ENCODE measurements at places on chromosomes 16 and 17.

GRCh38 chr16:23907903-23908302 lies 72.1 kb downstream of the PRKCB start:
- DNase-seq, result no peak

DNA sequence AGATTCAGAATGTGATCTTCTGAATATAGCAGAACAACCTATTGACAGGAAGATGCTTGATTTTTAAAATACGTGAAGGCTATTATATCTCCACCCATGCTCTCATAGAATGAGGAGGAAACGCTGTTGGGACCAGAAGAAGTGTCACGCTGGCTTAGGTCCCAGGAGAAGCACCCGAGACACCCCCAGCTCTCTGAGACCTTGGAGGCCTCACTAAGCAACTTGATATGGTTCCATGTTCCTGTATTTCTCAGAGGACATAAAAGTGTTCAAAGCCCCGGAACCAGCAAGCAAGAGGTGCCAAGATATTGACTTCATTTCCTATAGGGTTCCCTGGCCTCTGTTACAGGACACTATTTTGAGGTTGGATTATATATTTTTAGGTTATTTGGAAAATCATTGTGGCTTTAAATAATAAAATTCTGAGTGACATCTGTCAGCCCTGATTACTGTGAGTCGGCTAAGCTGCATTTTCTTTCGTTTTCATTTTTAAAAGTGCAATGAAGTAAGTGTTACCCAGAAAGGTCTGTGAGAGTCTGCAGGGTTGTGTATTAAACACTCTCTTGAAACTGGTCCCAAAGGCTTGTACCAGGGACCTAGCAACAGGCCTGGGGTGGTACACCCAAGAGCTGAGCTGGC lies 400.0 kb downstream of the SOX9 start:
- no peak for DNase-seq

DNA sequence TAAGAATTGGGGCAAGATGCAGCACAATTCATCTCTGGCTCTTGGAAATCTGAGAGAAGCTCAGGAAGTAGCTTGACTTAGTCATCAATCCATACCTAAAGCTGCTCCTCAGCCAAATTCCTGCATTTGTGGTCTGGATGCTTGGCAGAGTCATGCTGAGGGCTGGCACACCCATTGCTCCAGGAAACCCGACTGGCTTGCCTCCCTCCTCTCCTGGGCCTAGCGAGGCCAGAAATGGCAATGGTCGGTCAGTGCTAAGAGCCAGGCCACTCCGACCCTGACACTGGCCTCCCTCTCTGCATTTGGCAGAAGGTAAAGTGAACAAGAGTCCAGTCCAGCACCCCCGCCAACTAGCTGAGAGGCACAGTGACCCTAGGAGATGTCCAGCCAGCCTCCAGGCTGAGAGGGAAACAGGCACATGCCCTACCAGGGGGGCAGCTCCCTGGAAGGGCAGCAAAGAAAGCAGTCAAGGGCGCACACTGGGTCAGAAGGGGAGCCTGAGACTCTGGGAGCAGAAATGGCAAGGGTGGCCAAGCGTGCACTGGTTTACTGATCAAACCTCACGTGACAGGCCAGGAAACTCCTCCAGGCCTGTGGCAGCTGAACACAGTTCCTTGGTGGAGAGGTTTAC lies 10.0 kb downstream of the POLDIP2 start:
- no peak for DNase-seq

DNA sequence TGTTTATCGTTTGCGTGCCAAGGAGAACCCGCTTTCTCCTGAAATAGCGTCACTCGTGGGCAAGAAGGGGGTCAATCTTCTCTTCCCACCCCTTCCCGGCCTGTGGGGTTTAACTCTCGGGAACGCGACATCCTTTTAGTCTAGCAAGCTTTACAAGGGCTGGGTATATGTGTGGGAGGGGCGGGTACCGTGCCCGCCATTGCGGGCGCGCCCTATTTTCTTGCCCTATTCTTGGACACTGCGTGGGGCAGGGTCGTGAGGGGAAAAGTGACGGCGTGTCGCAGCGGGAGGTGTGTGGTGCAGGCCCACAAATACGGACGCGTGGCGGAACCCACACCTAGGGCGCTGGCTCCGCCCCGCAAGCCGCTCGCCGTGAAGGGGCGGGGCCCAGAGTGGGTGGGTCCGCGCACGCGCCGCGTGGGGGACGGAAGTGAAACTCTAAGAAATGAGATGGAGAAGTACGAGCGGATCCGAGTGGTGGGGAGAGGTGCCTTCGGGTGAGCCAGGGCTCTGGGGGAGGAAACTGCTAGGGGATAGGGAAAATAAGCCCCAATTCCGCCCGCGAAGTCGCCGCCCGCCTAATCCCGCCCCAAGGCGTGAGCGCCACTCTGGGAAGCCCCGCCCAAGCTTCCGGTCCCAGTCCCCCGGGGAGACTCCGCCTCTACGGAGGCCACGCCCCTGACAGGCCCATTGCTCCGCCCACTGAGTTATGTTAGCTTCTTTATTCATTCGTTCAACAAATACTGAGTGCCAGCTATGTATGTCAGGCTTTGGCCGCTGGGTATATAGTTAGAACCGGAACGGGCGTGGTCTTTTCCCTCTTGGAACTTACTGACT lies at the start of gene NEK8:
NEK8 (plus strand) TSS at position 425 of the 837 bp plus-strand sequence; CDS start at position 451, 26 bp downstream.
- DNase-seq, result no peak

- no peak for DNase-seq
These were observed 74.3 kb downstream of the DYNLRB2 start for GRCh38 chr16:80614908-80615671.

GRCh38 chr16:20901436-20902112 lies 1.0 kb downstream of the LYRM1 start:
- DNase-seq, result no peak

DNA sequence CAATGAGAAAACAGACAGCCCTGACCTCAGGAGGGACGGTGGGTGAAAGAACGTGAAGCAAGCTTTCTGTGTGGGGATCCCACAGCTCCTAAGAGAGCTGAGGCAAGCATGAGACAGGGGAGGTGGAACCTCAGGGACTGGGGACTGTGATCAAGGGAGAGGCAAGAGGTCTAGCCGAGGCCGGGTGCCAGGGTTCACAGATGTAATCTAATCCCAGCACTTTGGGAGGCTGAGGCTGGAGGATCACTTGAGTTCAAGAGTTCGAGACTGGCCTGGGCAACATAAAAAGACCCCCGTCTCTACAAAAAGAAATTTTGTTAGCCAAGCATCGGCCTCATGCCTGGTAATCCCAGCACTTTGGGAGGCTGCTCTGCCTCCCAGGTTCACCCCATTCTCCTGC lies 4.5 kb upstream of the ADAM11 start:
- DNase-seq, result no peak

DNA sequence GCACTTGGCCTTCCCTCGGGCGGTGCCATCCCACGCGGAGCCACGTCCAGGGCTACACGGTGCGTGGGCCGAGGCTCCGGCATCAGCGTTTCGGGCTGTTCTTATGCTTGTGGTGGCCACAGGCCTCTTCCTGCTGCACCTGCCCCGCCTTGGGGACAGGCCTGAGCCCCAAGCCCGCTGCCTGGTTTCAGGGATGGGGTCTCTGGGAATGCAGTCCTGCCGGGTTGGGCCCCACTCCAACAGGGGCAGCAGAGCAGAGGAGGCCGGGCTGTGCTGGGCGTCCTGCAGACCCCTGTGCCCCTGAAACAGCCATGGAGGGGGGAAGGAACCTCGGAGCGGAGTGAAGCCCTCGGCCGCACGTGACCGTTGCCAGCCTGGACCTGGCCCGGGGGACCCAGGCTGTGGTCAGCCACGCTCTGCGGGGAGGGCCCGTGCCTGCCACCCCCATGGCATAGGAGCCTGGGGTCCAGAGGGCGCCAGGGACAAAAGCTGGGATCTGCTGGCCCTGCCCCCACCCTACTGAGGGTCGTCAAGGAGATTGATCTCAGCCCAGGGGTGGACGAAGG lies 453 bp upstream of the WFIKKN1 start:
- DNase-seq, result no peak

- DNase-seq, result no peak
These were observed 375 bp downstream of the STUB1 start for GRCh38 chr16:680625-680945.

DNA sequence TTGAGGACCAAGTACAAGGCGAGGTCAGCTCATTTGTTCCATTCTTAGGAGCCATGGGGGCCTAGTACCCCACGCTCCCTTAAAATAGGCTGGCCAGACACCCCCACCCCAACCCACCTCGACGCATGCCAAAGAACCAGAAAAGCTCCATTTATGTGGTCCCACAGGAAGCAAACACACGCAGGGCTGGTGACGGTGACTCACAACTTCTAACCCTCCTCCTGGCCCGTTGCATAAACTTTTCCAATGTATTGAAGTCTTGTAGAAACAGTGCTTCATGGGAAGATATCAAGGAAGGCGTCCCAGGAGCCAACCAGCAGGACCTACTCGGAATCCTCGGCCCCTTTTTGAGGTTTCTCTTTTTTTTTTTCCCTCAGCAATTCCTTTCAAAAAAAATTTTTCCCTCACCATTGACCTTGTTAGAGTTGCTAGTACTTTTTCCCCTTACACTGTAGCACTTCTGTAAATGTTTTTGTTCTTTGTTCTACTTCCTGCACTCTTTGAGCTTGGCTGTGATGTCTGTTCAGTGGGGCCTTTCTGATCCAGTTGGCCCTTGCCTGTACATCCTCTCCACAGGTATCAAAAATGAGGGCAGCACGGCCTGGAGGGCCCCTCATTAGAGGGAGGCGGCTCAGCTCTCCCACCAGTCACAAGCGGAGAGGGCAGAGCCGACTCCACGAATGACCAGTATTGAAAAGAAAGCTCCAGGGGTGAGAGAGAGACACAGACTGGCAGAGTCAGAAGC lies 208.3 kb downstream of the RGS9 start:
- no peak for DNase-seq

DNA sequence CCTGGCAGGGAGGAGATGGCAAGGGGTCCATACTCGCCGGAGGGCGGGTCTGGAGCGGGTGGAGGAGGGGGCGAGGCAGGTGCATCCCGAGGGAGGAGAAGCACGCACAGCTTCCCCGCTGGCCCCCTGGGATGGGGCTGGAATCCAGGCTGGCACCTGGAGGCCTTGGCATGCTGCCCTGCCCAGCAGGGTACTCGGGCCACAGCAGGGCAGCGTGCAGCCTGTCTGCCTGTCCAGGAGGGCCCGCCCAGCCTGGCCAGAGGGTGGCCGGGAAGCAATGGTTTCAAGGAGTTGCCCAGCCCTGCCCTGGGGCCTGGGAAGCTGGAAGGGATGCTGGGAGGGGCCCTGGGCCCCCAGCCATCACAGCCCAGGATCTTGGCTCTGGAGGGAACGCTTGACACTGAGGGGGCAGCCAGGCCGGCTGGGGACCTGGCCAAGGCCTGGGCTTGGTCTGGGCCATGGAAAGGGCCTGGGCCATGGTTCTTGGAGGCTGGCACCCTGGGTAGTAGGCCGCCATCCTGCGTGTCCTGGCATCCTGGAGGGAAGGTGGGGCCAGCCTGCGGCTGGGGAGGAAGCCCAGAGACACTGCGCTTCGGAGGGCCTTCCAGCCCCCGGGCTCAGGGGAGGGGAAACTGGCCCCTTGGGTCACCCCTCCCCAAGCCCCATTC lies 1.1 kb downstream of the GLIS2 start:
- no peak for DNase-seq

- no peak for DNase-seq
These were observed 4.2 kb downstream of the MTSS2 start for GRCh38 chr16:70681382-70682238.

DNA sequence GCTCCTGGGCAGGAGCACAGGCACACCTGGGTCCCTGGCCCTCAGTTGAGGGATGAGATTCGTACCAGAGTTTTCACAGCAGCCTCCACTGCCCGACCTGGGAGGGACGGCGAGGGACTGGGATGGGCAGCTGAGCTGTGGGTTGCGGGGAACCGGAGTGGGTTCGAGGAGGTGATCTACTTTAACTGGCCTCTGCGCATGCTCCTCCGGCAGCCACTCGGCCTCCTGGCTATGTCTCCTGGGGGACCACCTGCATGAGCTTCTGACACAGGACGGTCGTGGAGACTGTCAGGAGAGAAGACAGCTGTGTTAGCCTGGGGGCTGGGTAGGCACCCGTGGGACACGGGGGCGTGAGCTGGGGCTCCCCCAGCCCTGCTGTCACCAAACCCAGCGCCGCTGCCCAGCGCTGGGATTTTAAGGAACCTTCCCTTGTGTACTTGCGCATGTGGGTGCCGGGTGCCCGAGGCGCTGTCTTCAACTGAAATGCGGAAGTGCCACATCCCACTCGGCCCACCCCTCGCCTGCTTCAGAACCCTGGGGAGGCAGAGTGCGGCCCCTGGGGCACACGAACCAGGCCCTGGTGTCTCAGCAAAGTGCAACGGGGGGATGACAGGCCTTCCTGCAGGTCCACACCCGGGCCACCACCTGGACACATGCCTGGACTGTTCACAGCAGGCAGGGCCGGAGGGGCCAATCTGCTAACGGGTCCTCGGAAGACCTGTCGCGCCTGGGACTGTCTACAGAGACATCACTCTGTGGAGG lies 36.4 kb downstream of the SLC7A5 start:
- DNase-seq, result no peak

- DNase-seq, result no peak
These were observed 16.0 kb downstream of the DCUN1D3 start for GRCh38 chr16:20884240-20884556.

- DNase-seq, result no peak
These were observed 91.1 kb downstream of the SMG6 start for GRCh38 chr17:2212400-2212981.

DNA sequence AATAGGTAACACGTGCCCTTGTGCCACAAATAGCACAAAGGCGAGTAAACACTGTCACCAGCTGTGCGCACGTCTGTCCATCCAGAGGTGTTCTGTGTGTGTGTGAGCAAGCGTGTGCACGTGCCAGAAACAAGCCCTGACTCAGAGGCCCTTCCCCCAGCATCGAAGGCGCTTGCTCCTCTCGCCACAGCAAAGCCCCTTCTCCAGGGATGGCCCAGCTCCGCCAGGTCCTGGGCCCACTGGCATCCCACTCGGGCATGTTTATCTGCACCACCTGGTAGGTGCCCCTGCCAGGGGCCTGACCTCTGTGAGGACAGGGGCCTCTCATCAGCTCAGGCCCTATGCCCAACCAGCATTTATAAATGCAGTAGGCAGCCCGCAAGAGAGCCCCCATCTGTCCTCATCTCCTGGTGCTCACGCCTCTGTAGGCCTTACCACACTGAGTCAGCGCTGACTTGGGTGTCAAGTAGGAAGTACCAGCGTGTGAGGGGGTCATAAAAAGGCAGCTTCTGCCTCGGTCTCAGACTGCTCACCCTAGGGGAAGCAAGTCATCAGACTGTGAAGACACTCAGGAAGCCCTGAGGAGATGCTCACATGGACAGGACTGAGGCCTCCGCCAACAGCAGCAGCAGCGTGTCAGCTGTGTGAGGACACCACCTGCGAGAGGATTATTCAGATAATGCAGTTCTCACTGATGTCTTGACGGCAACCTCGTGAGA lies 10.8 kb downstream of the TMEM235 start:
- no peak for DNase-seq

- no peak for DNase-seq
These were observed 35.8 kb upstream of the ABCA9 start for GRCh38 chr17:69096541-69096940.
